Hematopoietic multipotent progenitor cell treated with erythropoietin and hydrocortisone succinate and interleukin-3 and kit ligand, for 17 days (in vitro differentiated cells): ENCODE measurements at places on chromosomes 5 and 9.

DNA sequence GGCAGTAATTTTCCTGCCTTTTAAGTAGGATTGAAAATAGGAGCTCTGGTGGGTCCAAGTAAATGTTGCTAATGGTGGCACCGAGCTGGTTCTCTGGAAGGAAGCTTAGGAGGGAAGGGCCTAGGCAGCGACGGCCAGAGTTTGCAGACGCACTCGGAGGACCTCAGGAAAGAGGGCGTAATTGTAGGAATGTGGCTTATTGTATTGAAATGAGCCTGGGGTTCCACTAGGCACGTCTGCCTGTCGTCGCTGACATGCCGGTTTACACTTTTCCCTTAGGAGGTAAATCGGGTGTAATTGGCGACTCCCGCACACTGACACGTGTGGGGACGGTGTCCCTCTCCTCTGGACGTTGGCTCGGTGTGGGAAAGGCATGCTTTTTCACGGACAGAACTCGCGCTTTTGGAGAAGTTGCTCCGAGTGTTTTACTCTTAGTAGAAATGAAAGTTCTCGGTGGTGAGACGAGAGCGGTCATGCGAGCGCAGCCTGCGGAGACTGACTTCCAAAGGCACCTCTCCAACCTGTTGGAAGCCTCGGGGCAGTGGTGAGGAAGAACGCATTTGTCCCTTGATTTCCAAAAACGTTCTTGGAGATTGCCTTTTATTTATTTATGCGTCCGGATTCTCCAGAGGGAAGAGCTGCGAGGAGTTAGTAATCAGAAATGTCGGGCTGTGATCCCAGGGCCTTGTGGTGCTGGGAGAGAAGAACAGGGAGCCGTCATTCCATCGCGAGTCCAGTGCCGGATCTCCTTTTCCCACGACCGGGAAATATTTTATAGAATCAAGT lies 1.3 kb downstream of the NR4A3 start:
- no peak for DNase-seq

DNA sequence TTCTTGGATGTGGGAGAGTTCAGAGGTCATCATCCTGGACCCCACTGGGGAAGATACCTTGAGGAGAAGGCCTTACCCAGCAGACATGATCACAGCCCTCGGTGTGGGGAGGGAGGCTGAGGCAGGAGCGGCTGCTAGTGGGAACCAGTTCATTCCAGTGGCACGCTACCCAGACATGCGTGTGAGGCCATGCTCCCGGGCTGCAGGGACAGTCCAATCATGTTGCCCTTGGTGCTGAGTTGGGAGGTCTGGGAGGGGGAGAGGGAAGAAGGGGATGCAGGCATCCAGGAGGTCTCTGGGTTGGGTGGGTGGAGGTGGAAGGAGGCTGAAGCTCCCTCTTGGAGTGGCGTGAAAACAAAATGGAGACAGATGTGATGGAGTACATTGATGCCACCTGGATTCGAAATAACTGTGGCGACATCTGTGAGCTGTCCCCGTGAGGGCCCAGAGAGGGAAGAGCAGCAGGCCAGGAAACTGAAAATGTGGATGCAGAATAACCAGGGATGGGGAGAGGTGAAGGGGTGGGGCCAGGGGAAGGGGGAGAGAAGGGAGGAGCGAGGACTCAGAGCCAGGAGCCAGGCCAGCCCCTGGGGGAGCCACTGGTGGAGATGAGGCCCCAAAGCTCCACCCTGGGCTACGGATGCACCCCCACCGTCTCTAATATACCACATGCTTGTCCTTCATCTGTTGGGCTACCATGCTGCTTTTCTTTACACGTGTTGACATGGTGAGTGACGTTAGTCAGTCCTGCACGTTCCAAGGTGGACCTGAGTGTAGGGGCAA lies 16.2 kb downstream of the NDUFS6 start:
- DNase-seq = no peak

DNA sequence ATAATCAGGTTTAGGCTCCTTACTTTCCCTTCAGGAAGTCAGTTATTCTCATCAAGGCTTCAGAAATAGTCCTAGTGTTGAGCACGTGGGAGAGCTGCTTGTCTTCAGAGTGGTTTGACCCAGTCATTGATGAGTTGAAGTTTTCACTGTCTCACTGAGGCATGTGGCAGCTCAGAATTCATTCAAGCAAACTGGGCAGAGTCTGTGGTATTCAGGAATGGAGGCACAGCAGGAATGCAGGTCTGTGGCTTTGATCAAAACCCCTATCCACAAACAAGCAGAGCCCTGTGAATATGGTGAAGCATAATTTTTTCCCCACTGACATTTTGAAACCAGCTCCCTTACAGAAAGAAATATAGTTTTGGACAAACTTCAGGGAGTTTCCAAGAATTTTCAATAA lies 207.3 kb downstream of the CD180 start:
- no peak for DNase-seq

DNA sequence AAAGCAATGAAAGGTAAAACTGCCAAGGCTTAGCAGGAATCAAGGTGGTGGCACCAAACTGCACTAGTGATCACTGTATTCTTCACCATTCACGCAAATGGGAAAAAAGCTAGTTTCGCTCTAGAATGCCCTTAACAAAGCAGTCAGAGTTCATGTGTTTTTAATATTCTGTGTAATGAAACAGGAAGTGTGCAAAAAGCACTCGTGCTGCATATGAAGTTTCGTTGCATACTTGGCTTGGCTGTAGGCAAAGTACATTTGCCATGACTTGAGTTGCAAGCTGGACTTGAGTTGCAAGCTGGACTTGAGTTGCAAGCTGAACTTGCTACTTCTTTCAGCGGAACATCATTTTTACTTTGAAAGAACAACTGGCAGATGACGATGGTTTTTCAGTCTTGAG lies 55.4 kb downstream of the FOXI1 start:
- no peak for DNase-seq

DNA sequence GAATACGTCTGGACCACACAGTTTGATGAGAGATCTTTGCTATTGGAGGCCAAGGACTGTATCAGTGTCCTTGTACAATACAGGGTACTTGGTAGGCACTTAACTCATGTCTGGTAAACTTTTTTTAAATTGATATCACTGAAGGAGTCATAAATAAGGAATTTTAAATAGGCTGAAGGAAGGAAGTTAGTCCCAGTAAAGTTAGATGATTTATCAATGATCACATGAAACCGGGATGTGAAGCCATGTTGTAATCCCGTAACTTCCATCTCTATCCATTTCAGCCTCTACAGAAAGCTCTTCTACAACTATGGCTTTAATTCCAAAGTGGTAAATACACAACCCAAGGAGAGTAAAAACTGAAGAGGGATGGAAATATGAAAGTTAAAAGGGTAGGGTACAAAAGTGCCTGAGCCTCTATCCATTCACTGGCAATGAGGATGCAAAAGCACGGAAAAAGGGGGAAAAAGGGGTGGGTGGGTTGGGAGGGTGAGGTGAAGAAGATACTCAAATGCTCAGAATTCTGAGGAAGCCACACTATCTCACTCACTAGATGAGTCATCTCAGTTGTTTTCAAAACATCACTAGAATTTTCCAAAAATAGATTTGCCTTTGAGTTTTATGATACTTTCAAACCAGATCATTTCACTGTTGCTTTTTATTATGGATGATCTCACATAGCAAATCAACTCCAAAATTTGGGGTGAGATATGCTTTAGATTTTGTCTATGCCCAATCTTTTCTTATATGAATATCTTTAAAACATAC lies 1053.5 kb downstream of the NR2F1-AS1 start:
- DNase-seq = no peak

- no peak for DNase-seq
Measured at GRCh38 chr9:118222375-118222774, 518.2 kb downstream of the TLR4 start.

- no peak for DNase-seq
Measured at GRCh38 chr9:114958021-114958843, 27.8 kb upstream of the TNFSF8 start.

DNA sequence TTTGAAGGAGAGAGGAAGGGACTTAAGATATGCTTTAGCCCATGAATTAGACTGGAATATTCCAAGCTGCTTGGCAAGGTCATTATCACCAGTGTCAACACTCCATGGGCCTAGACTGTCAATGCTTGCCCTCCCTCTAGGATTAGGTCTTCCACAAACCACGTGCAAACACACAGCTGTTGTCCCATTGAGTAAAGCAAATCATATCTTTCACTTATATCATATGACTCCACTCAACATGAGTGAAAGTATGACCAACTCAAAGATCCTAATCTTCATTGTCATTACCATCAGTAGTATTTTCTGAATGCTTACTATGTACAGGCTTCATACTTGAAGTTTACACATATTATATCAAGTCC lies 57.0 kb upstream of the GRAMD2B start:
- no peak for DNase-seq

GRCh38 chr9:111825468-111826145 lies 30.9 kb upstream of the SHOC1 start:
- no peak for DNase-seq

- no peak for DNase-seq
Measured at GRCh38 chr5:158594595-158595242, 505.0 kb downstream of the EBF1 start.

DNA sequence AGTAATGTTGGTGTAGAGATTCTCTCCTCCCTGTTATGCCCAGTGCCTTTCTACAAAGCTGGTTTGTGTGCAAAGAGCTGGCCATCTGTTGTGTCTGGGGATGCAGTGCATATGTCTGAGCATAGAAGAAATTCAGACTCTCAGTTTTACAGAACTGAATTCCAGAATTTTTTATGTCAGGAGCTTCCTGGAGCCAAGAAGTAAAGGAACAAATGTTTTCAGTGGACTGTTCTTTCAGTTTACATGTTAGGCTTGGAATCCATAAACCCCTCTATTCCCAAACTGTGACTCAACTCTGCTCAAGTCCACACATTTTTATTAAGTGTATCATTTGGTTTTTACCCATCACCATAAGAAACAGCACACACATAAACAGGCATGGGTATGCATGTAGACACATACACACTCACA lies 366.0 kb downstream of the BRINP1 start:
- DNase-seq = no peak

DNA sequence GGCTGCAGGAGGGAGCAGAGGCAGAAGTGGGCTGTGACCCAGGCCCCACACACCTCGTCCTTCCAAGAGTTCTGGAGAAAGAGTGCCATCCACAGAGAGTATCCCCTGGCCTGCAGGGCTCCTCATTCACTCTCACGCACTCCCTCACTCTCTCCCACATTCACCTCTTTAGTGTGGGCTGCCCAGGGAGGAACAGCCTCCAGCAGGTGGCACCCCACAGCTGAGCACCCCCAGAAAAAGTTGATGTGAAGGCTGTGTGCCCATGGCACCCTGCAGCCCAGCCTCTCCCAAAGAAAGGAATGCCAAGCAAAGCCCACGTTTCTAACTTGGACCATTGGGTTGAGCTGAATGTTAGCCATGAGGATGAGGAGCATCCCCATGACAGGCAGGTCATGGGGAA lies 4.5 kb upstream of the SHC3 start:
- DNase-seq = no peak

- DNase-seq = no peak
Measured at GRCh38 chr9:83477571-83477970, 60.6 kb downstream of the FRMD3 start.

DNA sequence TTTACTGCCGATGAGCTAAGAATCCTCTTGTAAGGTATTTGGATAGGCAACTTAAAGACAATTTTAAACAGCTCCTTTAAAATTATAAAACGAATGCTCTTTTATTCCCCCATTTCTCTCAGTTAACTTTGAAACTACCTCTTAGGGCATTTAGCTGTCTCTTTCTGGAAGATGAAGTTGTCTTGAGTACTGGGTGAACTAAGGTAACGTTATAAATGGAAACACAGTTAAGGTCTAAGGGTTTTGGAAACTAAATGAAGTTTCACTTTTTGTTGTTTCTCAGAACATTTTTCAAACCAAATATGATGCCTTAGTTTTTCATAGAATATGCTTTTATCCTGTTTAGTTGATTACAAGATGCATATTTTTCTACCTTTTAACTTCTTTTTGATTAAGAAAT lies 6.8 kb downstream of the UBE2R2 start:
- DNase-seq = no peak

DNA sequence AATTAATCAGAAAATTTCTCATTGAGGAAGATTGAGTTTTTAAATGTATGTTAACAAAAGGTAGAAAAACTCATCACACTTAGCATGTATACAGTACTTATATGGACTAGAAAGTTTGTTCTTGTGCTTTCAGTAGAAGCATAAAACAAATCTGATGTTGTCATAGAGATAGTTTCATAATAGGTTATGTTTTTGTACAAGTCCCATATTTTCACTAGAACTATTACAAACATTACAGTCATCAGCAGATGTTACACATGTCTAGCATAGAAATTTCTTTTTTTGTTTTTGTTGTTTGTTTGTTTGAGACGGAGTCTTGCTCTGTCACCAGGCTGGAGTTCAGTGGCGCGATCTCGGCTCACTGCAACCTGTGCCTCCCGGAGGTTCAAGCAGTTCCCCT lies 131.4 kb downstream of the COMMD10 start:
- no peak for DNase-seq

- DNase-seq = no peak
Measured at GRCh38 chr9:19284729-19285128, 54.2 kb downstream of the DENND4C start.

DNA sequence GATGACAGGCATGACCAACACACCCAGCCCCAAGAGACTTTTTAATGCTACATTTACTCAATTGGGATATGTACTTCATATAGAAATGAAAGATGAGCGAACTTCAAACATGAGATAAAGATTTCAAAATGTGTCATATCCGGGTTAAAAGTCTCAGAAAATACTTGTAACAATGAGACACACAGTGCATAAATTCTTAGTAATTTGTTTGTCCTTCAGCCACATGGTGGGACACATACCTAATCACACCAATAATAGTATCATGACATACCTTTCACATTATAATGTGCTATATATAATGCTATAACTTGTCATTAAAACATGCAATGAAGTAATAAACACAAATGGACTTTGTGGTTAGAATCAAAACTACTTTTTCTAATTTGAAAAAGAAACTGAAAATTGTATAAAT lies 204.7 kb upstream of the RFX3 start:
- DNase-seq = no peak

DNA sequence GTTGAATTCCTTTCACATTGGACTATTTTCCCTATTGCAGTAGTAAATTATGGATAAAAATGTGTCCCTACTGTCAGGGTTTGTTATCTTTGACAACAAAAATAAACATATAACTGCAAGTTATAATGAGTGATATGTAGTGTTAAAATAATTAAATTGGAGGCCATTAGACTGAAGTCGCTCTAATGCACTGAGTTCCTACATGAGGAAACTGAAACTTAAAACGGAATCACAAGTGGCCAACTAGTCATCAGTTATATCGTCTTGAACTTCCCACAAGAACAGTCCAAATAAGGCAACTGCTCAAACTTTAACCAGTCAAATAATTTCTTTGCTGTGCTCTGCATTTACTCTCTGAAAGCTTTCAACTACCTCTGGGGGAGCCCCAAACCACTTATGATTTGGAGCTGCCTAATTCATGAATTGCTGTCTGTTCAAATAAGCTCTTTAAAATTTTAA lies 2.1 kb upstream of the IFT74 start:
- peak; percentile 31 for DNase-seq
